ENCODE measurements at places on chromosomes 6 and 20. TPM values are rescaled to one million over a fixed set of nuclear protein-coding genes. Genes with fewer than 3 reads are reported as not detected.

The PLG gene
- 0.57 TPM for total RNA-seq

DNA sequence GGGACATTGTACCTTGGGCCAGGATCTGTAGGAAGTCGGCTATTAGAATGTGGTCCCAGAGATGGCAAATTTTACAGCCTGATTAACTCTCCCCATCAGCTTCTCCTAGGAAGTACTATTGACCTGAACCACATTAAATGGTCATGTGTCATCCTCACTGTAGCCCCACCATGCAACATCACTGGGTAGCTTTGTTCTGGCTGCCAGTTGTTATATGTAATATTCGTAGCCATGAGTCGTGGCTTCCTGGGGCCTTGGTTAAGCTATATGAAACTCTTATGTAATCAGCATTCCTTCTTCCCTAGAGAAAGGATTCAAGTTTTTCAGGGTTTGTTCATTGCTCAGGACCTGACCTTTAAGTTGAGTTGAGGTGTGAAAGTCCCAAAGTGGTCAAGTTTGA lies 125.7 kb downstream of the ANKS1A start:
- no peak for DNase-seq
- H3K27me3 ChIP-seq, result no peaks in the 10 kb centered on the region
- no peaks in the 10 kb centered on the region for H3K36me3 ChIP-seq
- no peak overlapping the region for H3K27ac ChIP-seq
- H3K4me3 ChIP-seq, result no peak overlapping the region
- no peaks in the 10 kb centered on the region for H3K4me1 ChIP-seq

- H3K27me3 ChIP-seq, result no peaks in the 10 kb centered on the region
- H3K36me3 ChIP-seq, result no peaks in the 10 kb centered on the region
- H3K4me3 ChIP-seq, result no peak overlapping the region
- H3K4me1 ChIP-seq, result peaks cover 9% of the 10 kb centered on the region
- H3K27ac ChIP-seq, result no peak overlapping the region
Measured at GRCh38 chr20:51574248-51575033, 31.9 kb upstream of the NFATC2 start.

DNA sequence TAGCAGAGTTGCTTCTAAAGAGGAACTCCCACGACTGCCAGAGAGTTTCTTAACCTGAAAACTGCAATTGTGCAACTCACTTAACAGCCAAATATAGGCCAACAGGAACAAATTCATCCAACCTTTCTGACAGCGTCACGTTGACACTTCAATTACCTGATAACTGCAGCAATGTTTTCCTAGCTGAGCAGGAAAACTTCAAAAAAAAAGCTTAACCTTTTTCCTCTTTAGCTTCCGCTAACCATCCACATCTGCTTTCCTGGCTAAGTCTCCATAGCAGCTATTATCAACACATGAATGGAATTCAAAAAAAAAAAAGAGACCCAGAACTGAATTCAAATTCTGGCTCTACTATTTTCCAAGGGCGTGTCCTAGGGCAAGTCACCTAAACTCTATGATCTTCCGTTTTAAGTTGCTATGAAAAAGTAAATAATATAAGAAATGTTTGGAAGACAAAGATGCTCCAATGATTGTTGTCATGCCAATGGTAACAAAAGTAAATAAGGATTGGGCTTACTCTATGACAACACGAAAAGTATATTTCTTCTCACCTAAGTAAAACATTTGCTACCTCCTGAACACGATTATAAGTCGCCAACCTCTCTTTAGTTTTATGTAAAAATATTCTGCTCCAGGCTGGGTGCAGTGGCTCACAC lies 524.6 kb upstream of the JARID2 start:
- no peaks in the 10 kb centered on the region for H3K36me3 ChIP-seq
- H3K4me3 ChIP-seq, result no peak overlapping the region
- DNase-seq, result no peak
- H3K27me3 ChIP-seq, result no peaks in the 10 kb centered on the region

DNA sequence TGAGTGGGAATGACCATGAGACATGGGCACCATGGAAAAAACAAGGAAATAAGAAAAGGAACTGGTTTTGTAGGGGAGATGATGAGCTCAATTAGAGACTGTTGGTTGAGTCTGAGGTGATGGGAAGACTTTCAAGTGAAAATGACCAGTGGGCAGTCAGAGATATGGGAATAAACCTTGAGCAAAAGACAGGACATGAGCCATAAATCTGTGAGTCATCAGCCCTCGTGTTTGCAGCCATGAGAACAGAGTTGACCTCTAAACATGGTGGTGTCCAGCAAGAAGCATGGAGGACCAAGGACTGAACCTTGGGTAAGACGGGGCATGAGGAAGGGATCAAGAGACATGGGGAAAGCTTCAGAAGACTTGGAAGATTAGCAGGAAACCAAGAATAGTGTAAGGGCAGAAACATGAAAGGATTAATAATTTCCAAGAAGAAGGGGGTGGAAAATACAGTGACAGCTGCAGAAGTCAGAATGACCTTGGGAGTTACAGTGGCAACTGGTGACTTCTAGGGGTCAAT lies 280.6 kb upstream of the PRDM1 start:
- no peaks in the 10 kb centered on the region for H3K27me3 ChIP-seq
- DNase-seq, result no peak
- no peak overlapping the region for H3K4me3 ChIP-seq
- H3K36me3 ChIP-seq, result no peaks in the 10 kb centered on the region

DNA sequence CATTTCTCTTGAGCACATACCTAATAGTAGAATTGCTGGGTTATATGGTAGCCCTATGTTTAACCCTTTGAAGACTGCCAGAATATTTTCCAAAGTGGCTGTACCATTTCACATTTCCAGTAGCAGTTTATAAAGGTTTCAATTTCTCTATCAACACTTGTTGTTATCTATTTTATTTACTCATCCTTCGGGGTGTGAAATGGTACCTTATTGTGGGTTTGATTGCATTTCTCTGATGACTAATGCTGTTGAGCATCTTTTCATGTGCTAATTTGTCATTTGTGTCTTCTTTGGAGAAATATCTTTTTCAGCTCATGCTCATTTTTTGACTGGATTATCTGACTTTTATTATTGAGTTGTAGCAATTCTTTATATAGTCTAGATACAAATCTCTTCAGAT lies 5.4 kb downstream of the ENPP4 start:
- H3K4me3 ChIP-seq, result no peak overlapping the region
- H3K4me1 ChIP-seq, result peaks cover 3% of the 10 kb centered on the region
- no peak for DNase-seq
- H3K36me3 ChIP-seq, result no peaks in the 10 kb centered on the region
- no peaks in the 10 kb centered on the region for H3K27me3 ChIP-seq
- no peak overlapping the region for H3K27ac ChIP-seq
